ENCODE measurements at places on chromosomes 4 and X. TPM values are rescaled to one million over a fixed set of nuclear protein-coding genes. Genes with fewer than 3 reads are reported as not detected.

DNA sequence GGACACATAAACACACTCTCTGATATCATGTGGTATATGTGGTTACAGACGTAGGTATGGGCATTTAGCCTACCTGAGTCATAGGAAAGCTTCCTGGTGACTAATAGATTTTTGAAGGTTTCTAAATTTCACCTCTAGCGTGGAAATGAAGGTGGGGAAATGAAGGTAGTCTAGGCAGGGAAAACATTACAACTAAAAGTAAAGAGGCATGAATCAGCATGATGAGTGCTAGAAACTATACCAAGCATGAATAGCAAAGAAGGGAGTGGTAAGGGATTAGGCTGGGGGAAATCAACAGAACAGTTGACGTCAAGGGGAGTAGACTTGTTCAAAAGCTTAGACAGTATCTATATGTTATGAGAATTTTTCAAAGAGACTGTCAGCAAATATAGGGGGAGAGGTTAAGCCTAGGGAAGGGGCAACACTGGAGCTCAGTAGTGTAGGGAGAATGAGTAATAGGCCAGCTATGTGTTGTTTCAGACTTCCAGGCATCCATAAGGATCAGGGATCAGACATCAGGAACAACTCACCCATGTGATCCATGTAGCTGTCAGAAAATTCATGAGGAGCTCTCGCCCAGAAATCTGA lies 279.3 kb upstream of the DIPK2B start:
- H3K4me1 ChIP-seq = no peaks in the 10 kb centered on the region
- no peaks in the 10 kb centered on the region for H3K27me3 ChIP-seq
- no peak overlapping the region for H3K27ac ChIP-seq
- no peak overlapping the region for H3K4me3 ChIP-seq
- no peaks in the 10 kb centered on the region for H3K36me3 ChIP-seq

DNA sequence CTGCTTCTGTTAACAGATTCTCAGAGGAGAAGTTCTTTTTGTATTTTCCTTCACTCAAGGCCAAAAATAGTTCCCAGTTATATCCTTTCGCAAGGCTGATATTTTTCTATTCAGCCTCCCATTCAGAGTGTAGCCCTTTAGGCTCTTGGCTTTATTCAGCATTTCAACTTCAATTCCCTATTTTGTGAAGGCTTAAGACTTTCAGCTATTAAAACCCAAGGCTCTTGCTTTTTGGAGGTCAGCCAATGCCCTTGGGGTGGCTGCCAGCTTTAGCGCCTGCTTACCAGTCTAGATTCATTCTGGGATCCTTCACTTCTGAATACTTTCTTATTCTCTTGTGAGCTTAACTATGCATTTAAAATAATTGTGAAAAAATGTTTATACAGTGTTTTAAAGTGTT lies 57.3 kb upstream of the ADGRA3 start:
- DNase-seq = no peak
- H3K4me3 ChIP-seq = no peak overlapping the region
- no peaks in the 10 kb centered on the region for H3K27me3 ChIP-seq
- H3K27ac ChIP-seq = no peak overlapping the region
- 0 out of 3 replicates have a peak, but pooled peaks cover 2% of the 10 kb centered on the region for H3K36me3 ChIP-seq

DNA sequence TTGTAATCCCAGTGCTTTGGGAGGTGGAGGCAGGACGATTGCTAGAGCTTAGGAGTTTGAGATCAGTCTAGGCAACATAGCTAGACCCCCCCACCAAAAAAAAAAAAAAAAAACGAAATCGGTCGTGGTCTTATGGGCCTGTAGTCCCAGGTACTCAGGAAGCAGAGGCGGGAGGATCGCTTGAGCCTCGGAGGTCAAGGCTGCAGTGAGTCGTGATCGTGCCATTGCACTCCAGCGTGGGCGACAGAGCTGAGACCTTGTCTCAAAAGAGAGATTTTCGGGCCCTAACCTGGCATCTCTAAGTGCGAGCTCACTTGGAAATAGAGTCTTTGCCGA lies 7.0 kb upstream of the LETM1 start:
- H3K27me3 ChIP-seq = peaks cover 86% of the 10 kb centered on the region
- no peak overlapping the region for H3K27ac ChIP-seq
- H3K4me3 ChIP-seq = no peak overlapping the region
- no peaks in the 10 kb centered on the region for H3K4me1 ChIP-seq

- H3K27ac ChIP-seq = no peak overlapping the region
- H3K4me3 ChIP-seq = no peak overlapping the region
- H3K27me3 ChIP-seq = no peaks in the 10 kb centered on the region
- no peak for DNase-seq
These were observed 875.5 kb upstream of the INTU start for GRCh38 chr4:126757219-126757618.

- no peaks in the 10 kb centered on the region for H3K4me1 ChIP-seq
- DNase-seq = no peak
- H3K4me3 ChIP-seq = no peak overlapping the region
- peaks cover 6% of the 10 kb centered on the region for H3K36me3 ChIP-seq
- no peak overlapping the region for H3K27ac ChIP-seq
These were observed 44.3 kb downstream of the FBXL5 start for GRCh38 chr4:15610855-15611254.

DNA sequence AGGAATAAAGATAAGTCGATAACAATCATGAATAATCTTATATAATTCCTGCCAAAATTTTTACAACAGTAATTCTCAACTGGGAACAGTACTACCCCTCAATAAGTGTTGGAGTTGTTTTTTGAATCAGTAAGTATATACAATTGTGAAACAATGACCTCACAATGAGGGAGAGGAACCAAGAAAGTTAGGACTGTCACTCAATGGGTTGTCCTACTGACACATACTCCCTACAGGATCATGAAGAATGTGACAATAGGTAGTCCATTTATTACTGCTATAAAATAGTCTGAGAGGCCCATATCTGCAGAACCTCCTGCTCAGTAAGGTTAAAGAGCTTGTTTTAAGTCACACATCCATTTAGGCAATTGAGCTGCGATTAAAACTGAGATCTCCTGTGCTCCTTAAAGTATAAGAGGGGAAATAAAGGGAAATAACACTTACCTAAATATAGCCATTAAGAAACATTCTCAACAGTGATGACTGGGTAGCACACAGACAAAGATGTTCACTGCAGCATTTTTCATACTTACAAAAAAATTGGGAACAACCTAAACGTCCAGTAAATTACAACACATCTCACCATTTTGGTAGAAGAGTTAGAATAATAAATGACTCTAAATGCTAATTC lies 26.2 kb downstream of the FBXW7 start:
- no peaks in the 10 kb centered on the region for H3K4me1 ChIP-seq
- no peaks in the 10 kb centered on the region for H3K27me3 ChIP-seq
- H3K36me3 ChIP-seq = no peaks in the 10 kb centered on the region
- no peak overlapping the region for H3K4me3 ChIP-seq

GRCh38 chr4:154424810-154425484 lies 66.7 kb downstream of the DCHS2 start:
- no peak overlapping the region for H3K4me3 ChIP-seq
- no peak for DNase-seq
- no peak overlapping the region for H3K27ac ChIP-seq

GRCh38 chr4:160265014-160265413 lies 1162.1 kb downstream of the RAPGEF2 start:
- no peaks in the 10 kb centered on the region for H3K36me3 ChIP-seq
- H3K27me3 ChIP-seq = no peaks in the 10 kb centered on the region
- no peak overlapping the region for H3K27ac ChIP-seq
- no peaks in the 10 kb centered on the region for H3K4me1 ChIP-seq

DNA sequence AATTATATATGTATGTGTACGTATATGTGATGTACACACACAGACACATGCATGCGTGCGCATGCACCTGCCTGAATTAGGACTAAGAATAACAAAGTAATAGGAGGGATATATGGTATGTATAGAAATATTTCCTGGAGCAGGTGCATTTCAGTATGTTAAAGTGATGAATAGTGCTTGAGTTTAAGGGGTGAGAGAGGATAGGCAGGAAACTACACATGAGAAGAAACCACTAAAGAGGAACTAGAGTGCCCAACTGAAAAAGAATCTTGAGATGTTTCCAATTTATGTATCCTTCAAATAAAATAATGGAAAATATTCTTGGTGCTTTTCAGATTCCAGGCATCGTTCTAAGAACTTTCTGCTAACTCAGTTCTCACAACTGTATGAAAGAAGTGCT lies 52.6 kb upstream of the UNC5C start:
- H3K27ac ChIP-seq = no peak overlapping the region
- no peaks in the 10 kb centered on the region for H3K27me3 ChIP-seq
- H3K4me3 ChIP-seq = no peak overlapping the region
- no peaks in the 10 kb centered on the region for H3K4me1 ChIP-seq
- no peak for DNase-seq

GRCh38 chrX:153645921-153646488 lies 998 bp upstream of the DUSP9 start:
- no peak overlapping the region for H3K4me3 ChIP-seq
- peaks cover 4% of the 10 kb centered on the region for H3K36me3 ChIP-seq
- no peak for DNase-seq
- H3K27ac ChIP-seq = no peak overlapping the region

GRCh38 chr4:1009542-1010394 lies 1.7 kb upstream of the FGFRL1 start:
- DNase-seq = peak; percentile 73
- H3K4me3 ChIP-seq = peak overlapping the region; percentile 56
- no peak overlapping the region for H3K27ac ChIP-seq
- H3K4me1 ChIP-seq = no peaks in the 10 kb centered on the region

DNA sequence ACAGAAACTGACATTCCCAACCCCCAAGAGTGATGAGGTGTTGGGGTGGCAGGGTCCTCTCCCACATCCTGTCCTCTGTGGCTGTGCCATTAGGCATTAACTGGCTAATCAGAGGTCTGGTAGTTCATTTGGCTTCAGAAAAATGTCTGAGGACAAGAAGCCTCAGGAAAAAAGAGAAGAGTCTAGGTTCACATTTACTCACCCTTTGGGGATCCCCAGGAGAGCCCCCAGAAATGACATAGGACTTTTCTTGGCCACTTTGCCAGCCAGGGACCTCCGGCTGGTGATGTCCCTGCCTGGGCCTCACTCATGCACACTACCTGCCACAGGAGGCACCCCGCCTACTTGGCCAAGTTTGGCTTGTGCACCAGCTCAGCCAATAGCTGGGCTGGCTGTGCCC lies 173.0 kb downstream of the RBM46 start:
- H3K27me3 ChIP-seq = no peaks in the 10 kb centered on the region
- no peaks in the 10 kb centered on the region for H3K4me1 ChIP-seq
- H3K4me3 ChIP-seq = no peak overlapping the region
- H3K27ac ChIP-seq = no peak overlapping the region

DNA sequence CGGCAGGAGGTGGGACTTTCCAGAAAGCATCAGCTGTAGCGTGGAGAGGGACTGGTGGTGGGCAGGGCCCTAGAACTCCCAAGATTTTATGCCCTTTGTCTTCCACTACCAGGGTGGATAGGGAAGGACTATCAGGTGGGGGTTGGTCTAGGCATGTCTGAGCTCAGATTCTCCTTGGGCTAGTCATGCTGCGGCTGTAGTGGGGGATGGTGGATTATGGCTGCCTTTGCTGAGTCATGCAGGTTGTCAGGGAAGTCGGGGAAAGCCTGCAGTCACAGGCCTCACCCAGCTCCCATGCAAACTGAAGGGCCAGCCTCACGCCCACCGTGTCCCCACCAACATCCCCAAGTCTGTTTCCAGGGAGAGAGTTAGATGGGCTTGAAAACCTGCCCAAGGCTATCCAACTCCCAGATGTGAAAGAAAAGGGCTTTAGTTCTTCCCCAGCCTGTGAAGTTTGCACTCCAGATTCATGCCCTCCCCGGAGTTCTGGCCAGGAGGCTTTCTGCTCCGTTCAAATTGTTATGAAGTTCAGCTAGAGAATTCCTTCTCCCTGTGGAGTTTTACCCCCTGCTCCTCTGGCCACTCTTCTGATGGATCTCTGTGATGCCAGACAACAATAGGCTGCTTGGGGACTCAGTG lies 13.4 kb upstream of the MEPE start:
- H3K27me3 ChIP-seq = no peaks in the 10 kb centered on the region
- H3K4me3 ChIP-seq = no peak overlapping the region
- peaks cover 13% of the 10 kb centered on the region for H3K36me3 ChIP-seq
- no peaks in the 10 kb centered on the region for H3K4me1 ChIP-seq
- no peak overlapping the region for H3K27ac ChIP-seq
- peak; percentile 55 for DNase-seq

DNA sequence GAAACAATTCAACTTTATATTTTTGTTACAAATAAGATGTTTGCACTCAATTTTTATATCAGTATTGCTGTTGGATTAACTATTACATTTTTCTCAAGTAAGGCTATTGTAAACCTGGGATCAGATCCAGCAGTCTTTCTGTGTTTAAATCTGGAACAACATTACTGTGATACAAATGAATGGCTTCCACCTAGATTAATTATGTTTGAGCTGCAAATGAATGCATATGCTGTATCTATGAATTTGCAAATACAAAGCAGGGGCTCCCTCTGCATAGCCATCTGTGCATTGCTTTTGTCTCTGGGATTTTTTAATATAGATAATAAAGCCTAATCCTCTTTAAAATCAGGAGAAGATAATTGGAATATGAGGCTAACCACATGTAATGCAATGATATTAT lies 69.8 kb upstream of the NEIL3 start:
- no peaks in the 10 kb centered on the region for H3K36me3 ChIP-seq
- no peak overlapping the region for H3K27ac ChIP-seq
- no peak for DNase-seq
- H3K4me3 ChIP-seq = no peak overlapping the region
- H3K27me3 ChIP-seq = no peaks in the 10 kb centered on the region
- H3K4me1 ChIP-seq = no peaks in the 10 kb centered on the region

Gene IL2RG
- total RNA-seq = not detected

Gene RPS6KA6
- 10.5 TPM for total RNA-seq

Gene BEX5
- total RNA-seq = 7.7 TPM

Gene CYSLTR1
- total RNA-seq = not detected

All from H9 (cell line).